ENCODE measurements at places on chromosomes 2 and 18.

DNA sequence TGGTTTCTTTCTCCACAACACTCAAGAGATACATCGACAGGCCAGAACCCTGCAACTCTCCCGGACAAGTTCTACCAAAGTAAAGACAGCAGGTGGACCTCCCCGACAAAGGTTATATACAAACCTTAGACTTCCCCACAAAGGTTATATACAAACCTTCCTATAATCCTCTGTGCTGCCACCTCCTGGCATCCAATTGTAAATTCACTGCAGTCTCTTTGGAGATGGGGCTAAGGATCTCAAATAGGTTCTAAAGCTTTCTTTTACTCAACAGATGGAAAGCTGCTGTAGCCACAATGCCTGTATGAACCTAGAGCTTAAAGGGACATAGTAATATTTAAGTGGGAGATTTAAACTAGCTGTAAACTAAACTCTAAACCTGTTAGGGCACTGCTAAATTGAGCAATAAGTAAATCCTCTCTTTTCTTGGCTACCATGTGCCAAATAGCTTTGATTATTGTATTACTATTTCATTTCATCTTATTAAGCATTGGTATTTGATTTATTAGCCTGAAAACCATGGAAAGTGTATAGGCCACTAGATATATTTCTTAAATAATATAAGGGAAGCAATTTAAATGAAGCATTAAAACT is 9.8 kb upstream of the MREG start:
- DNase-seq, result peak; percentile 57

DNA sequence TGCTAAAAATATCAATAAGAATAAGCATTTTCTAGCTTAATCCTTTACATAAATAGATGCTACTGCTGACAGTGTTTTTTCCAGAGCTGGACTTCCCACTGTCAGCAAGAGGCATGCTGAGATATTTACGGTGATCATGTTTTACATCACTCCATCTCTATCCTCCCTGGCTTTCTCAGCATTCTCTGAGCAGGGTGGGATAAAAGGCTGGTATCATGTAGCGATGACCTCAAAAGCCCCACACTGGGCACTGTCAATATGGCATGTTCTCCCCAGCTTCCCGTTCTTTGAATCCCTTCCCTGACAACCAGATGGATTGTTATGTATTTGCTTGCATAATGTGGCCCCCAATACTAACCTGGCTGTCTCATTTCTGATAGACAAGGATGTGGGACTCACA is 83.2 kb upstream of the EPHA4 start:
- DNase-seq, result no peak

GRCh38 chr2:10285191-10285555 is 17.5 kb upstream of the HPCAL1 start:
- DNase-seq, result peak; percentile 9

GRCh38 chr2:204177251-204177976 is 240.9 kb downstream of the ICOS start:
- DNase-seq, result no peak

GRCh38 chr2:188884046-188884445 is 90.1 kb upstream of the COL3A1 start:
- no peak for DNase-seq

DNA sequence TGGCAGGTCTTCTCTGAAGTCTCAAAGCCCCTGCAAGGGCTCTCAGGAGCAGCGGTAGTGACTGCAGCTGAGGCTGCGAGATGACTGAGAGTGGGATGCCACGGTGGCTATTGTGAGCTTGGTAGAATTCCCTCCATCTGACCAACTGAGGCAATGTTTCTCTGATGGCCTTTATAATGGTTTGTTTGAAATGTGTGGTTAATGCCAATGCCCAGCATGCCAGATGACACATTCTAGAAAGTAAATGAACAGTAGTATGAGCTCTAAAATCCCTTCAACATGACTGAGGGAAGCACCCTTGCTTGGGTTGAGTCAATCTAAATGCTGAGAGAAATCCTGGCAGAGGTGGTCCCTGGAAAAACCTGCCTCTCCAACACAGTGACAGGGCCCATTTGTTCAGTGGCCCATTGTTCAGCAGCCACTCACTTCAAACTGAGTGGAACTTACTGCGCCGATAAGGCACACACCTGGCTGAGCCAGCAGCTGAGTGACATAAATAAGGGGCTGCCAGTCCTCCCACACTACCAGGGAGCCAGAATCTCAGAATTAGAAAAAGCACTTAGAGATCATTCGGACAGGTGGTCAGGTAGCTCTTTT is 31.7 kb downstream of the SULT1C2 start:
- DNase-seq, result no peak

DNA sequence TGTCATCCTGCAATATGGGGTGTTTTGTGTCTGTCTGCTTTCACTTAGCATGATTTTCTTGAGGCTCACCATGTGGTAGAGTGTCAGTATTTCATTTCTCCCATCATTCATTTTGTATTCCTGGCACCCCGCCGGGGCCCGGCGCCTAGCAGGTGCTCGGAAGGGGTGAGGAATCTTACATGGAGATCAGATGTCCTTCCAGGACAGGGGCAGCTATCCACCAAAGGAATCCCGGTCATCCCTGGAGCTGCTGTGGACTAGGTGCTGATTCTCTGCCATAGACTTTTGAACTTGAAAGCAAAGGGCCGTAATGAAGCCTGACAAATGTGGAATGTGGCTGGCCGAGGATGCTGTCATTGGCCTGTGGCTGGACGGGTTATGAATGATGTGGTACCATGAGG is 2.4 kb downstream of the PRELID3A start:
- no peak for DNase-seq

- DNase-seq, result peak; percentile 7
Measured at GRCh38 chr18:52694804-52695203, 354.8 kb downstream of the DCC start.

DNA sequence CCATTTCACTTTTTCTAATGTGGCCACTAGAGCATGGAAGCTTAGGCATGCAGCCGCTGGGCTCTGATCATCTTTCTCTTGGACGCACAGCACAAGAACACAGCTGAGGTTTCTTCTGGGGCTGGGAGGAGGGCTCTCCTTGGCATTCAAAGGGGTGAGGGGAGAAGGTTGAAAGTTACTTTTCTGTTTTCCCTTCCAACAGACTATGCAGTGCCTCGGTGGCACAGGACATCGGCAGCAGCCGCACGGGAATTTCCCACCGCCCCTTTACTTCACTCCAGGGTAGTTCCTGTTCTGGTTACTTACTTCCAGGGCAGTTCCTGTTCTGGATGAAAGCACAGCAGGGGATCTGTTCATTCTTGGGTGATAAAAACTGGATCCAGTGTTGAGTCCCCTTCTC is 18.9 kb upstream of the MAL start:
- DNase-seq, result no peak

GRCh38 chr2:78992807-78993517 is 32.5 kb upstream of the REG3G start:
- peak; percentile 53 for DNase-seq

DNA sequence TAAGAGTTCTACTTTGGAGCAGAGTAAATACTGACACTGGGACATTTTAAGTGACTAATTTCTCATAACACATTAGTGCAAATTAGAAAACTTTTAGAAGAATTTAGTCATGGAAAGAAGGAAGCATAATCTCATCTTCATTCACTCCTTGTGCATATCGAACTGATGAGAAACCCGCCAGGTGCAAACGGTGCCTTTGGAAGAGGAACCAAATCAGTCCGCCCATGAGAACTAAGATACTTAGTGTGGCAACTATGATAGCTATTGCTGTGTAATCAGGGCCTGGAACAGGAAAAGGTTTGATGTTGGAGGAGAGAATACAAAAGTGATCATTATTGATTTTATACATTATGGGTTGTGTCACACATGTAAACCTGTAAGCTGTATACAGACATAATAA is 6.9 kb upstream of the CD302 start:
- DNase-seq, result no peak

DNA sequence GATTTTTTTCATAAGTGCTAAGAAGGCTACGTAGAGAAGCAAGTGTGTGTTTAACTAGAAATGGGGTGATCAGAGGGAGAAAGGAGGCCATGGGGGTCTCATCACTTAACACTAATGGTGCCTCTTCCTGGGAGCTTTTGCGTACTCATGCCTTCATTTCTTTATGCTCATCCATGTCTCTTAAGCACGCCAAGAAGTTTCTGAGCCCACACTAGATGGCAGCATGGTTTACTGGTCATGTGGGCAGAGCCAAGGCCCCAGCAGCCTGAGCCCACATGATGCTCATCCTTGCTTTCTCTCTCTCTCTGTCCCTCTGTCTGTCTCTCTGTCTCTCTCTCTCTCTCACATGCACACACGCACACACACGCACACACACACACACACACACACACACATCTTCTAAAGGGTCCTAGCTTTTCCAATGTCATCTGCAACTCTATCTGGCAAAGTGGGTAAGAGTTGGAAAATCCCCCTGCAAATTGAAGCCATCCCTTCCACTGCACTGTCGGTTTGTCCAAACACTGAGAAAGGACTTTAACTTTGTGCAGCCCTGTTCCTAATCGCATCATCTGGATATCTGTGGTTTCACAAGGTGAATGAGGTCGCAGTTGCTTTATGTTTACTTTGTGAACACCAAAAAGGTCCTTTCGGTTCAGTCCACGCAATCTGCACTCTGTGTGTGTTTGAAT is 137.1 kb upstream of the CCDC68 start:
- DNase-seq, result peak; percentile 44

DNA sequence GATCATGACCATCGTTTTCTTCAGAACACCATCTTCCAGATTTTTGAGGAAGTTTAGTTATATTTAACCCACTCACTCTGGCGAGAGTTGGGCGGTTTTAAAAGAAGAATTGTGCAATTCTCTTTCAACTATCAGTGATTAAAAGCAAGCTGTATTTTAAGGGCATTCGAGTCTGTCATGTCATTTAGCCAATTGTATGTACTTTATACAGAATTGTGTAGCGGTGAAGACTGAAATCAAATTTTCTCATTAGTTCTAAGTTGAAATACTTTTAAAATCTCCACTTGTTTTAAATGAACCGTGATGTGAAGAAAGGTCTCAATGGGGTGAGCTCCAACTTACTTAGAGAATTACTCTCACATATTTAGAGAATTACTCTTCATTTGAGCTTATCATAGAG is 214.6 kb upstream of the DTNA start:
- DNase-seq, result no peak

GRCh38 chr2:95037384-95037839 is 11.9 kb downstream of the MAL start:
- DNase-seq, result no peak

DNA sequence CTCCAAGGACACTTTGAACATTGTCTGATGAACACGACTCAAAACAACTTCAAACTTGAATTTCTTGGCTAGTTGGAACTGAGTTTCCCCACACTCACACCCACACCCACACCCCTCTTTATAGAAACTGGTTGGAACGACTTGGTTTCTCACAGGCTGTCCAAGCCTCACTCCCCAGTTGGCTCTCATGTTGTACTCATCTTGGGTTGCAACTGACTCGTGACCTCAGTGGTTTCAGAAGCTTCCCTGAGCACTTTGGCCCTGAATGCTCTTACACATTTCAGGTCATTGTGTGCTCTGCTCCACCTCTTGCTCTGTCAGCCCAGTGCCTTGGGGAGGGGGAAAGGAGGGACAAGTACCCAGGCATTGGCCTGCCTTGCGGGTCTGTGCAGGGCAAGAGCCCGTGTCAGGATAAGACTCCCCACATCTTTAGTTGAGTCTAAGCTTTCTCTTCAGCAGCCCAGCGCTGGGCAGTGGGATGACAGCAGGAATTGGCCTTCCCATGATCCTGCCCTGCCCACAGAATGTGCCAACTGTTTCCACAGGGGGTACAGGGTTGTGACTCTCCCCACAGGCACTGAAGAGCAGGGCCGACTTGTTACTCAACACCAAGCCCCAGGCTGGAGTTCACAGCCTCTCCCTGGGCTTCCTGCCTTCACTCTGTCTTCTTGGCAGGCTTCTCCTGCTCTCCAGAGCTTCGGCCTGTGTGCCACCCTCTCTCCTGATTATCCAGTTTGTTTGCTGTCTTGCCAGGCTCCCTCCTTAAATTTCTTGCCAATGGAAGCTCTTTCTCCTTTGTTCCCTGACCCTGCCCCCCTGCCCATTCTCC is 104.6 kb downstream of the RTN4 start:
- DNase-seq, result no peak

GRCh38 chr2:61926531-61927477 is 21.3 kb downstream of the COMMD1 start:
- no peak for DNase-seq

- DNase-seq, result no peak
Measured at GRCh38 chr2:106147665-106148064, 46.4 kb downstream of the UXS1 start.

- no peak for DNase-seq
Measured at GRCh38 chr2:214839464-214839863, 30.0 kb upstream of the BARD1 start.

DNA sequence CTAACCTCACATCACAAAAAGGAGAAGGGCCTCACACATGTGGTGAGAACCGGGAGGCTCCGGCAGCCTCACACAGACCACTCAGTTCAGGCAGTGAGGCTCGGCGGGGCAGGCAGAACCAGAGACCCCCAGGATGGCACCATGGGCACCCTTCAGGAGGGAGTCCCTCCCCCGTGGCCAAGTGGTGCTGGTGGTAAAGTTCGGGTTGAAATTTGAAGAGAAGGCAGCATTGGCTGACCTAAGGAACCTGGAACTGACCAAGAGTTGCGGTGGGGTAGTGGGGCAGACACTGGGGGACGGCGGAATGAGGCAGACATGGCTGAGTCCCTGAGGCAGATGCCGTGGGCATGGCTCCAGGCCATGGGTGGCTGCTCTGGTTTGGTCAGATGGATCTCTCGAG is 239.3 kb upstream of the MYT1L start:
- no peak for DNase-seq

GRCh38 chr2:201149064-201149820 is 33.3 kb downstream of the CFLAR start:
- peak; percentile 59 for DNase-seq

GRCh38 chr18:27762054-27762453 is 414.9 kb downstream of the CDH2 start:
- no peak for DNase-seq

GRCh38 chr2:102522890-102523289 is 49.9 kb downstream of the SLC9A4 start:
- no peak for DNase-seq

GRCh38 chr2:156110890-156111289 is 221.6 kb downstream of the NR4A2 start:
- no peak for DNase-seq

- DNase-seq, result no peak
Measured at GRCh38 chr2:217353591-217353990, 493.7 kb upstream of the TNP1 start.

DNA sequence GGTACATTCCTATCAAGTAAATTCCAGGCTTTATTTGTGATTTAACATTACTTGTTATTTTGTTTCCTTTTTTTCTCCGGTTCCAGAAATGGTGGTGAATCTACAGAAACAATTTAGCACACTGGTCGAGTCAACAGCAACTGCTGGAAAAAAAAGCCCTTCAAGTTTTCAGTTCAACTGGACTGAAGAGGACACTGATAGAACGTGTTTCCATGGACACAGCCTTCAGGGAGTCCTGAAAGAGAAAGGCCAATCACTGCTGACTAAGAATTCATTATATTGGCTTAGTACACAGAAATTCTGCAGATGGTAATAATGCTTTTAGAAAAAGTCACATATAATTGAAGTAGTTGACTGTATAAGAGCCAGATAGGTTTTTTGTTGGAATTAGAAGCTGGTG is 32.0 kb upstream of the GRHL1 start:
- DNase-seq, result no peak

All from urothelium cell line (cell line).